ENCODE measurements at places on chromosomes 3 and 15.

DNA sequence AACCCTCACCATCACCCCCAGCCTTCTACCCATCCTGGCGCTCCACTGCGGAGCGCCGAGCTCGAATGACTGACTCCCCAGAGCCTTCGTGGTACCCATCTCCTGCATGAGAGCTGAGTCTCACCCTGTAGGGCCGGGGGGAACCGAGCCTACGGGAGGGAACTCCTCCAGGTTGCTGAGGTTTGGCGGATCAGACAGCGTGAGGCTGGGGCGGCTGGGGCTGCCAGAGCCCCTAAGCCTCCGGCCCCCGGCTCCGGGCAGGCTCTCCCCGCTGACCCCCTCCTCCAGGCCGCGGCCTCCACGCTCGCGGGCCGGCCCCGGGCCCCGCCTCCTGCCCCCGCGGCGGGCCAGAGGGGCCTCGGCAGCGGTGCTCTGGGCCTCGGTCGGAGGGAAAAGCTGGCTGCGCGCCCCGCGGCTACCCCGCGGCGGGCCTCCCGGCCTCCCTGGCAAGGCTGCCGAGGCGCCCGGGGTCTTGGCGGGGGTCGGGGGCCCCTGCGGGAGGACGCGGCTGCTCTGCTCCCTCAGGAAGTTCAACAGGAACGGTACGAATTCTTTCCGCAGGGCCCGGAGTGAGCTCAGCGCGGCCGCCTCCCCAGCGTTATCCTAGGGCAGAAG is 643 bp downstream of the CDAN1 start:
- DNase-seq = peak; percentile 2

- no peak for DNase-seq
Measured at GRCh38 chr15:86073281-86073680, 6.4 kb upstream of the AGBL1 start.

DNA sequence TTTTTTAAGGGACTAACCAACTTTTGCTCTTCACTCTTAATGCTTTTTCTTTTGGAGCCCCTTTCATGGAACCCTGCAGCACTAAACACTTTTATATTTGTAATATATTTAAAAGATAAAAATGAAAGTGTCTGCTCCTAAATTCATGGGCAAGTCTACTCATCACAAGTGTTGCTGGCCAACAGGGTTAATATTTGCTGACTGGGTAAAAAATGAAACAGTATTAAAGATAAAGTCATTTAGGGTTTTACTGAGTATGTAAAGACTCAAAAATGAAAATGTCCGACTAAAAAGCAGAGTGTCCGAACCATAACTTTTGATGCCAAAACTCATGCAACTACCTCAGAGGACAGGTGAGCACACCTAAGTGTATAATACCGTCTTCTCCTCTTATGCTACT is 54.0 kb downstream of the MOBP start:
- DNase-seq = no peak

- DNase-seq = no peak
Measured at GRCh38 chr15:23877502-23878412, 190.7 kb upstream of the NDN start.

DNA sequence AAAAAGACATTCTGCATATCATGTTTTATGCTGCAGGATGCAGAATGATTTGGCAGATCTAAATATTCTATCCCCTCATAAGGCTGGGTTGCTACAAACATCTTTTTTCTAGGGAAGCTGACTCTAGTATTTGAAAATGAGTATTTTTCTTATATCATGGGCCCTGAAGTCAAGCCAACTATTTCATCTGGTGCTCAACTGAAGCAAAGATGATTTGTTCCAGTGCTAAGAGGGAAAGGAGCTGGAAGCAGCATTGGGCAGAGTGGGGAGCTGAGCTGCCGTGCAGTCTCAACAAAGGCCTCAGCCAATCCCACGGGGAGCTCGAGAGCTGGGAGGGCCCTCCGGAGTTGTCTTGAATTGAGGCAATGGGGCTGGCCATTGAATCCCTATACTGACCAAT is 155.3 kb upstream of the SLCO3A1 start:
- no peak for DNase-seq
